ENCODE measurements at places on chromosomes 1 and 21. TPM values are rescaled to one million over a fixed set of nuclear protein-coding genes. Genes with fewer than 3 reads are reported as not detected.

DNA sequence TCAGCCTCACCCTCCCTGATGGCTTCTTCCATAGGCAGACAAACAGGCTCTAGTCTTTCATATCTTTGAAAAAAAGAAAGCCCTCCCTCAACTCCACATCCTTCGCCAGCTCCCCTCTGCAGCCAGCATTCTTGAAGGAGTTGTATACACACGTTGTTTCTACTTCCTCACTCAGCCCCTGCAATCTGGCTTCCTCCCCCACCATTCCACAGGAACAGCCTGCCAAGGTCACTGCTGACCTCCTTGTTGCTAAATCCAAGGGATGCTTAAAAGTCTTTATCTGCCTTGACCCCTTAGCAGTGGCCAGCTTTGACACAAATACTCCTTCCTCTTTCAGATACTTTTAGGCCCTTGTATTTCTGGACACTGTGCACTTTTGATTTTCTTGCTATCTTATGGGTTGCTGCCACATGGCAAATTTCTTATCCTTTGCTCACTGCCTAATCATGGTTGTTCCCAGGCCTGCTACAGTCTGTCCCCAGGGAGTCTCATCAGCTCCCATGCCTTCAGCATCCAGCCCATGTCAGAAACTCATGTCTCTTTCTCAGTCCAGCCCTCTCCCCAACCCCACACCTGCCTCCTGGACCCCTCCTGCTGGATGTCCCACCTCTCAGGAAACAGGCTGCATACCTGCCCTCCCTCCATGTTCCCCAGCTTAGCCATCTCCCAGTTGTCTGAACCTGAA, 8.3 kb downstream of the FAM229A start:
- DNase-seq: no peak

GRCh38 chr1:32774950-32775634, 42.1 kb downstream of the YARS1 start:
- no peak for DNase-seq

- no peak for DNase-seq
These were observed 64.3 kb upstream of the RAB3GAP2 start for GRCh38 chr1:220336391-220337031.

C1orf185 gene
- total RNA-seq: not detected

TRIM67 gene
- total RNA-seq: not detected

Measured in activated CD4-positive, alpha-beta T cell treated with anti-CD3 and anti-CD28 coated beads, Interleukin-2, amount 10 ng/mL, durations not matched to agents 7 days and 5 days (primary cell).